DMS79 (cell line): ENCODE measurements at places on chromosomes 2 and 18.

DNA sequence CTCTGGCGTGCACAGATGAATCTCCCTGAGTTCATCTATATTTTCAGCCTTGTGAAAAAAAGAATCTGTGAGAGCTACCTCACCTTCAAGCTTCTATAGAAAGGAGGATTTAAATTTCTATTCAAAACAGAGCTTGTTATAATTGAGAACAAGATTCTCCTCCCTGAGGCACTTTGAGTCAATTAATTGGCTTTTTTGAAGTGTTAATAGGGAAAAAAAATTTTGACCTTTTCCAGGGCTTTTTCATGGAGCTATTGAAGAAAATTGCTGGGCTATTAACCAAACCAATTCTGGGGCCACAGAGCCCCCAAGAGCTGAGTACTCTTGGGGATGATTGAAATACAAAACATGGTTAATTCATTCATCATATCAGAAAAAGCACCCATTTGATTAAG, 225.1 kb downstream of the CMPK2 start:
- DNase-seq, result no peak

DNA sequence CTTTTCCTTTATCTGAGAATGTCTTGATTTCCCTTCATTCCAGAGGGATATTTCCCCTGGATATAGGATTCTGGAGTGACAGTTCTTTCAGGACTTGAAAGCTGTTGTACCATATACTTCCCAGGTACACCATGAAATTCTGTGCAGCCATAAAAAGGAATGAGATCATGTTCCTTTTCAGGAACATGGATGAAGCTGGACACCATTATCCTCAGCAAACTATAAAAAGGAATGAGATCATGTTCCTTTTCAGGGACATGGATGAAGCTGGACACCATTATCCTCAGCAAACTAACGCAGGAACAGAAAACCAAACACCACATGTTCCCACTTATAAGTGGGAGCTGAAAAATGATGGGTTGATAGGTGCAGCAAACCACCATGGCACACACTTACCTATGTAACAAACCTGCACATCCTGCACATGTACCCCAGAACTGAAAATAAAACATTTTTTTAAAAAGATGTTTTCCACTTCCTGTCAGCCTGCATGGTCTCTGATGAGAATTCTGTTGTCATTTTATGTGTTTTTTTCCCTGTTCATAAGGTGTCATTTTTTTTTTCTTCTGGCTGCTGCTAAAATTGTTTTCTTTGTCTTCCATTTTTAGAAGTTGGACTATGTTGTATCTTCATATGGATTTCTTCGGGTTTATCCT, 133.3 kb downstream of the DNAH6 start:
- DNase-seq, result no peak

- DNase-seq, result no peak
Observed at GRCh38 chr2:17580319-17580715, 39.8 kb downstream of the VSNL1 start.

- no peak for DNase-seq
Observed at GRCh38 chr2:39975476-39976020, 196.5 kb upstream of the THUMPD2 start.

GRCh38 chr2:143719406-143719805, 590.2 kb downstream of the ARHGAP15 start:
- no peak for DNase-seq

DNA sequence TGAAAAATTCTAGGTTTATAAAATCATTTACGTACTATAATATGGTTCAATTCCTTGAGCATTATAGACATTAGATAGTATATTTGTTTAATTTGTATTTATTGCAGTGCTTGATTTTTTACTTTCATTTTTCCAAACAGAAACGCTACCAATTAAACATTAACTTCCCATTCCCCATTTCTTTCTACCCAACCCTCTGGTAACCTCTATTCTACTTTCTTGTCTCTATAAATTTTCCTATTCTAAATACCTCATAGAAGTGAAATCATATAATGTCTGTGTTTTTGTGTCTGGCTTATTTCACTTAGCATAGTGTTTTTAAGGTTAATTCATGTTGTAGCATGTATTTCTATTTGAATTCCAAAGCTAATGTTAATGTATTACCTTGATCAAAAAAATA, 11.6 kb upstream of the SLC39A10 start:
- DNase-seq, result no peak

- no peak for DNase-seq
Observed at GRCh38 chr2:42970151-42970550, 177.8 kb upstream of the HAAO start.

DNA sequence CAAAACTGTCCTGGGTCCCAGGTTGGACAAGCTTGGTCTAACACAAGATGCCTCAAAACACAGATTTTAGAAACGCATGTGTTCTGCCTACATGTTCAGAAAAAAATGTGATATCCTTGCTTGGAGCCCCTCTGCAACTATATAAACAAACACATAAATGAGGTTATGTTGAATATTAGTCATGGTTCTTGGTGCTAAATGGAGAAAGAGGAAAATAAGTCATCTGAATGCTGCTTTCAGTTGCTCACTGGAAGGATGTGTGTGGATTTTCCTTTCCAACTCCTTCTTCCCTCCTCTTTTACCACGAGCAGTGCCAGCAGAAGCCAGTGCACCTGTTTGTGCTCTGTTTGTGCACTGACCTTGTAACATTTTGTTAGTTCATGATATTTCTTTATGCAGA, 85.3 kb downstream of the PIEZO2 start:
- no peak for DNase-seq

- DNase-seq, result no peak
Observed at GRCh38 chr2:9086465-9086864, 83.0 kb upstream of the MBOAT2 start.

- no peak for DNase-seq
Observed at GRCh38 chr18:48632676-48633257, 93.9 kb downstream of the CTIF start.

GRCh38 chr2:1660656-1661640, 83.4 kb downstream of the PXDN start:
- no peak for DNase-seq
